ENCODE measurements at places on chromosomes 6 and 20.
A peak's percentile ranks its signal among the peaks of the same experiment; 100 is the strongest.

DNA sequence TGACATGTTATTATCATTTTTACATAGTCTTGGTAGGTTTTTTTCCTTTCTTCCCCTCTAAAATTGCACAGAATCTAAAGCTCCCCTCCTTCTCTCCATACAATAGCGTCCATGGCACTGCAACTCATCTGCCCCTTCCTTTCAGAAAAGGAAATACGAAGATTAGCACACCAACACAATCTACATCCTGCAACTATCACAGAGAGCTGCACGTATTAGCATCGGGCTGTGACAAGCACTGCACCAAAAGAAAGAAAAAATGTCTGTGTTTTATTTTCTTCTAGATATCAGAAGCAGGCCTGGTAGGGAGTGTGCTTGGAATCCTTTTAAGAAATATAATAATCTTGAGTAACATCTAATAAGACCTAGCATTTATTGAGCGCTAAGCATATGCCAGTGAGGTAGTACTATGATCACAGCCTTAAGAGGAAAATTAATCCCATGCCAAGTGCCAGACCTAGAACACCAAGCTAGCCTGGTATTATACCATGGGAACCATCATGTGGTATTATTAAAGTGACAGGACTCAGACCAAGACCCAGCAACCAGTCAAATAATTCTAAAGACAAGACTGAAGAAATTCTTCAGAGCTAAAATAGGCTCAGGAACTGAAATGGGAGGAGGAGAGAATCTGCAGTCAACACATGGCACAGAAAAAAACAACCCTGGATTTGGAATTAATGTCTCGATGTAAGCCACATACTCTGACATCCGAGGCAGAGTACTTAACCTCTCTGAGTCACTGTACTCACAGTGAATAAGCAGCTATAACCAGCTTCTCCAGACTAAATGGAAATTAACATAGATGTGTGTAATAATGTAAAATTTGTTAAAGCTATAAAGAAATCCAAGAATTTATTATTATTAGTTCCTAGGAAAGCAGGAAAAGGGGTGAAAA, 124.3 kb downstream of the IPCEF1 start:
- no peak for DNase-seq
- H3K27ac ChIP-seq: 0 out of 2 replicates have a peak overlapping the region, but pooled peaks have one; percentile 17
- H3K4me1 ChIP-seq: peaks cover 47% of the 10 kb centered on the region
- H3K4me3 ChIP-seq: no peak overlapping the region

DNA sequence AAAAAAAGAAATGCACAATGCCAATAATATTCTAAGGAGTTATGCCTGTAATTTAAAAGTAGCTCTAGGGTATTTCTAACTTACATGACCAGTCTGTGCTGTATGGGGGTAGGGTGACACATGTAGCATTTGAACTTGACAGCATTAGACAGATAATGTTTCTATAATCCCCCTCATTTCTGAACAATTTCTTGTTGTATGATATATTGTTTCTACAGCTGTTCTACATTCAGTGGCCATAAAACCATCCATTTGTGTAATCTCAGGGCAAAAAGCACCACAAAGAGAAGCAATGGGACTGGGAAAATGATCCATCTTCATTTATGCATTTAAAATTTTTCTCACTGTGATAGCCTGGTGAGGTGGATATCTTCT, 767.8 kb downstream of the TFAP2A start:
- DNase-seq: no peak
- H3K27ac ChIP-seq: no peak overlapping the region
- no peaks in the 10 kb centered on the region for H3K4me1 ChIP-seq
- no peaks in the 10 kb centered on the region for H3K27me3 ChIP-seq
- H3K36me3 ChIP-seq: no peaks in the 10 kb centered on the region
- H3K4me3 ChIP-seq: no peak overlapping the region

DNA sequence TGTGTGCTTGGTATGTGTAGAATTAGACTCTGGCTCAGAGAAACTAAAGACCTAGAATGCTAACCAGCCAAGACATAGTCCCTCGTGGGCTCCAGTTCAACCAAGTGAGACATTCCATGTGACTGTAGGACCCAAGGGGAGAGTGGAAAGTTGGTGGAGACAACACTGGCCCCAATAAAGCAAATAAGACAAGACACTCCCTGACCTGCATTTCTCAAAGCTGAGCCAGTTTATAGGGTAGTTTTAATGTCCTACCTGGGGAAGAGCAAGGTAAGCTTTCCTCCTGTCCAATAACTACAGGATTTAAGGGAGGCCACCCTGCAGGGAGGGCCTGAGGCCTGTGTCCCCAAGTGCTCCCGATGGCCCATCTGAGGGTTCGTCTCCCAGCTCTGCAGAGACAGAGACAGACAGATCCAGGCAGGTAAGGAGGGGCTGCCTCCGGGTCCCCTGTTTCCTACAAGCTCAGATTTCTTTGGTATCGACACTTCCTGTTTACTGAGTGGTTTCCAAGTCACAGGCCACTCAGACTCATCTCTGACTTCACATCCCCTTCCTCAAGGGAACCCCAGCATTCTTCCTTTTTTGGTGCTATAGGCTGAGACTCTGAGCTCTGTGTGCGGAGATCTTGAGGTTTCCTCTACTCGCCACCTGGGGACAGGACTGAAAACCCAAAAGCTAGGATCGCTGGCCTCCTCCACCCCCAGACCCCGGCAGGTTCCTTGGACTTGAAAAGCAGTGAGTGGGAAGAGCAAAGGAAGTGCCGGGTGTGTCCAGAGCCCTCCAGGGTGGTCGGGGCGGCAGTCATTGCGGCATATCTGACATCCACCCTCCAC, 92.4 kb downstream of the PRND start:
- no peaks in the 10 kb centered on the region for H3K36me3 ChIP-seq
- peaks cover 15% of the 10 kb centered on the region for H3K4me1 ChIP-seq
- H3K27ac ChIP-seq: no peak overlapping the region
- no peak overlapping the region for H3K4me3 ChIP-seq

- DNase-seq: no peak
- no peaks in the 10 kb centered on the region for H3K36me3 ChIP-seq
- H3K27ac ChIP-seq: no peak overlapping the region
- no peaks in the 10 kb centered on the region for H3K27me3 ChIP-seq
- H3K4me1 ChIP-seq: no peaks in the 10 kb centered on the region
- H3K4me3 ChIP-seq: no peak overlapping the region
These were observed 14.3 kb upstream of the MRAP2 start for GRCh38 chr6:84019141-84019841.

GRCh38 chr6:3808759-3809514, 40.2 kb upstream of the FAM50B start:
- peaks cover 15% of the 10 kb centered on the region for H3K27me3 ChIP-seq
- no peak for DNase-seq

DNA sequence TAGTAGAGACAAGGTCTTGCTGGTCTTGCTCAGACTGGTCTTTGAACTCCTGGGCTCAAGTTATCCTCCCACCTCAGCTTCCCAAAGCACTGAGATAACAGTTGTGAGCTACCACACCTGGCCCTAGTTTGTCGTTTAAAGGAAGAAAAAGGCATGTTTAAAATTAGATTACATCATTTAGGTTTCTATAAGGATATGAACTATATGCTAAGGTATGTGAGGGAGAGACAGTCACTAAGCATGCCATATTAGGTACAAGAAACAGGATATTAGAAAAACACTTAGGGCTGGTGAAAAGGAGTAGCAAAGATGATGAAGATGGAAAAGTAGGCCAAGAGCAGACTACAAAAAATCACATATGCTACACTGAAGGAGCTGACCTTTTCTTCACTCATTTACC, 106.4 kb downstream of the ASCC3 start:
- no peak for DNase-seq
- no peak overlapping the region for H3K27ac ChIP-seq
- H3K36me3 ChIP-seq: no peaks in the 10 kb centered on the region
- no peaks in the 10 kb centered on the region for H3K27me3 ChIP-seq
- H3K4me3 ChIP-seq: no peak overlapping the region
- no peaks in the 10 kb centered on the region for H3K4me1 ChIP-seq

GRCh38 chr6:57283106-57283505, 34.3 kb upstream of the PRIM2 start:
- no peaks in the 10 kb centered on the region for H3K27me3 ChIP-seq
- DNase-seq: no peak
- H3K4me1 ChIP-seq: no peaks in the 10 kb centered on the region
- H3K36me3 ChIP-seq: no peaks in the 10 kb centered on the region
- H3K4me3 ChIP-seq: no peak overlapping the region
- H3K27ac ChIP-seq: no peak overlapping the region

DNA sequence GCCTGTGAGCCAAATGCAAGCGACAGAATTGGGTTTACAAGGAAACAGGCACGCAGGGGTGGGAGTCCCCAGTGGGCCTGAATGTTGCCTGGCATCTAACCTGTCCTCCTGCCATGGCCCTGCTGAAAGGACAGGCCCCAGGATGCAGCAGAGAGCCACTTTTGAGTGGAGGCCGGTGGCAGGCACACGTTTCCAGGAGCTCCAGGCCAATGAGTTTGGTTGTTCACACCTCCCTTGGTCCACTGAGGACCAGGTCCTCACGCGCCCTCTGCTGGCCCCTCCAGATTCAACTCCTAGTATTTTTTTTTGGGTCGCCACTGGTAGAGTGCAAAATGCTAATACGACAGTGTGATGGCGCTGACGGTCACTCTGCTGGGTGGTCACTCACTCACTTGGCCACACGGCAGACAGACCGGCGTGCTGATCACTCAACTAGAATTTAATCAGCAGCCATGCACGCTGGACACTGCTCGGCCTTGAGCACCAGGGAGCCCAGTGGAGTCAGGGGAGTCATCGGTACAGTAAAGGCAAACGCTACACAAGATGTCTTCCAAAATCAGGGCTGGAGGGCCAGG, 81.7 kb upstream of the NFATC2 start:
- peak; percentile 40 for DNase-seq
- no peak overlapping the region for H3K27ac ChIP-seq
- H3K27me3 ChIP-seq: no peaks in the 10 kb centered on the region
- no peaks in the 10 kb centered on the region for H3K4me1 ChIP-seq

DNA sequence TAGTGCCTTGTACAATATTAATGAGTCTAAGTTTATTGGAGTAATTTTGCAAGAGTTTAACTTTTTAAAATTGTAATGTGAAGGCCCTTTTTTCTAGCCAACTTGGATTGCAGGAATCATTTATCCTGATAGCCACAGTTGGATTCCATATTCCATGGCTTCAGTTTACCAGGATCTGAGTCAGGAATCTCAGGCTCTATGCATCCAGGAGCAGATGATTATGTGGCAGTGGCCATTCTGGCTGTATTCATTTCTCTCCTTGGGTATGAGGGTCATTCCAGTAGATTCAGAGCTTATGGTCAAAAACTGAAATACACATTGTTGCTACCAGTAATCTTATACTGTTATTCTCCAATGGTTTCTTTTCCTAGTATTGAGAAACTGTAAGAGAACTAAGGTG, 2.9 kb downstream of the AIG1 start:
- H3K4me3 ChIP-seq: no peak overlapping the region
- peaks cover 44% of the 10 kb centered on the region for H3K4me1 ChIP-seq
- no peaks in the 10 kb centered on the region for H3K36me3 ChIP-seq

- H3K4me1 ChIP-seq: no peaks in the 10 kb centered on the region
- peak; percentile 23 for DNase-seq
These were observed 105.1 kb upstream of the HCRTR2 start for GRCh38 chr6:55069132-55069781.

GRCh38 chr6:109092074-109092473, 2.6 kb downstream of the SESN1 start:
- no peak overlapping the region for H3K27ac ChIP-seq
- H3K4me1 ChIP-seq: peaks cover 42% of the 10 kb centered on the region
- no peak for DNase-seq
- H3K4me3 ChIP-seq: no peak overlapping the region
- no peaks in the 10 kb centered on the region for H3K36me3 ChIP-seq

GRCh38 chr6:89952105-89952671, 57.9 kb downstream of the GJA10 start:
- peaks cover 10% of the 10 kb centered on the region for H3K36me3 ChIP-seq
- H3K27me3 ChIP-seq: no peaks in the 10 kb centered on the region
- peaks cover 32% of the 10 kb centered on the region for H3K4me1 ChIP-seq
- H3K4me3 ChIP-seq: no peak overlapping the region

DNA sequence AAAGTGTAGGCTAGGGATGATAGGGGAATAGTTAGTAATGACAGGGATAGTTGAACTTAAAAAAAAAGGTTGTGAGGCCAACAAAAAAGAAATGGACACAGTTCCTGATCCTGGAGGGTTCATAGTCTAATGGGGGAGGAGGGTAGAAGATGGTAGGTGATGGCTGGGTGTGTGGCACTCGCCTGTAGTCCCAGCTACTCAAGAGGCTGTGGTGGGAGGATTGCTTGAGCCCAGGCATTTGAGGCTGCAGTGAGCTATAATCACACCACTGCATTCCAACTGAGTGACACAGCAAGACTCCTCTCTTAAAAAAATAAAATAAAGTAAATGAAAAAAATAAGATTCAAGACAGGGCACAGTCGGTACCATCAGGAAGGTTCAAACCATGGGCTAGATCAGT, 2.4 kb upstream of the MICB start:
- H3K27me3 ChIP-seq: no peaks in the 10 kb centered on the region
- no peak for DNase-seq
- H3K36me3 ChIP-seq: no peaks in the 10 kb centered on the region
- peak overlapping the region; percentile 88 for H3K27ac ChIP-seq
- peak overlapping the region; percentile 66 for H3K4me3 ChIP-seq
- peaks cover 74% of the 10 kb centered on the region for H3K4me1 ChIP-seq

GRCh38 chr6:160477901-160478300, 129.7 kb downstream of the SLC22A3 start:
- H3K4me3 ChIP-seq: no peak overlapping the region
- H3K4me1 ChIP-seq: no peaks in the 10 kb centered on the region
- DNase-seq: no peak
- H3K36me3 ChIP-seq: no peaks in the 10 kb centered on the region
- H3K27ac ChIP-seq: no peak overlapping the region

GRCh38 chr6:84667252-84668213, 96.9 kb downstream of the TBX18 start:
- H3K27ac ChIP-seq: no peak overlapping the region
- no peaks in the 10 kb centered on the region for H3K4me1 ChIP-seq
- H3K36me3 ChIP-seq: no peaks in the 10 kb centered on the region
- H3K27me3 ChIP-seq: no peaks in the 10 kb centered on the region
- no peak overlapping the region for H3K4me3 ChIP-seq

DNA sequence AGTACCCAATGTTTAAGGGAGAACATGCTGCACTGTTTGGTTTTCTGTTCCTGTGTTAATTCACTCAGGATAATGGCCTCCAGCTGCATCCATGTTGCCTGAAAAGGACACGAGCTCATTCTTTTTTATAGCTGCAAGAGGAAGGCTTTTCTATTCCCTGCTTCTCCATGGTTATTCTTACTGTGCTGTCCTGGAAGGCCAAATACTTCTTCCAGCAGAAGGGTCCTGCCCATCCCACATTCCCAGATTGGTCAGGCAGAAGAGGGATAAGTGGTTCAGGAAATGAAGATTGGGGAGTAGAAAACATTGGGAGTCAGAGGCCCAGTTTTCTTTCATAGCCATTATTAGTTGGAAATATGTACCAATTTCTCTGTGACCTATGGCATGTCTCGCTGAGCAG, 122.4 kb downstream of the TCP11 start:
- H3K27ac ChIP-seq: no peak overlapping the region
- H3K4me3 ChIP-seq: no peak overlapping the region
- H3K36me3 ChIP-seq: peaks cover 18% of the 10 kb centered on the region
- no peaks in the 10 kb centered on the region for H3K4me1 ChIP-seq

Data from DND-41 (cell line).